ENCODE measurements at places on chromosomes 3 and 15.
A peak's percentile ranks its signal among the peaks of the same experiment; 100 is the strongest.

GRCh38 chr15:98873441-98874218 lies 134.0 kb downstream of the PGPEP1L start:
- peak; percentile 51 for DNase-seq

- DNase-seq, result no peak
Measured at GRCh38 chr3:172647823-172648222, 63.0 kb downstream of the NCEH1 start.

GRCh38 chr15:80480909-80481308 lies 76.7 kb downstream of the ARNT2 start:
- DNase-seq, result peak; percentile 77

DNA sequence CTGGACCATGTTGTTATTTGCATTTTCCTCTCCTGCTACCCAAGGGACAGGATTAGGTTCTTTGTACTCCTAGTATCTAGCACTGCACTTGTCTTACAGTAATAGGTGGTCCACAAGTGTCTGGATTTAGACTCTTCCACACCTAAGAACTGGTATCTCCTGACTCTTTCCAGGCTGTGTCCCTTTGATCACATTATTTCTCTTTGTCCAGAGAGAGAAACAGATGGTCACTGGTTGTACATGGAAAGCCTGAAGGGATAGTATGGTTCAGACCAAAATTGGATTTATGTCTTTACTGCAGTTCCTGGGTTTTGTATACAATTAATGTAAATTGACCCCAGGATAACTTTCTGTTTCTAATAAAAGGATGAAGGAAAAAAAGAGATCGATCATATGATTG lies 64.0 kb downstream of the PDE8A start:
- no peak for DNase-seq

GRCh38 chr3:32002561-32003368 lies 21.2 kb downstream of the ZNF860 start:
- no peak for DNase-seq

- DNase-seq, result no peak
Measured at GRCh38 chr3:14147066-14147435, 22.2 kb downstream of the TMEM43 start.

DNA sequence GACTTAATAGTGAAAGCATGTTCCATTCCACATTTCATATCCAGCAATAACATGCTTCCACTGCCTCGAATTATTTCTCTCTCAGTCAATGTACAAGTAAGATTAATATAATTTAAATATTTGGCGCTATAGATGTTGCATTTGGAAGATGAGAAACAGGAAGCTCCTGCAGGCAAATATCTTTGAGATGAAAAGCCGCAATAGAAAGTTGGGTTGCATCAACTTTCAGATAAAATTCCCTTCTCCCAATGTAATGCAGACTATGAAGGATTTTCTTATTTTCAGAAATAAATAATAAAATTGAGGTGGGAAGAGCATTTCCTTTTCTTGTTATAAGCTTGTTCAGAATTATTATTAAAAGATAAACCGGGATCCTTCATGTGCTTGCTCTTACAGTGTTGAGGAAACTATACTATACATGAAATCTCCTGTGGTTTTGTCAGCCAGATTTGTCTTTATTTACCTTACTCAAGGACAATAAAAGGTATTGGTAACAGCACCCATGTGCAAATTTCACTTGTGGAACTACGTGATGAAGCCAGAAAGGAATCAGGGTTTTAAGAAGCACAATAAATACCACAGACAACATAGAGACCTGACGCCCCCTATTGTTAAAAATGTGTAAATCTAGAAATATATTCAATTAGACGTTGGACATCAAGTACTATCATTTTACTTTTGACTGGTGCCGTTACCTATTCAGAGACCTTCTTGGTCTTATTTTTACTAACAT lies 307.0 kb downstream of the ARPP21 start:
- no peak for DNase-seq

DNA sequence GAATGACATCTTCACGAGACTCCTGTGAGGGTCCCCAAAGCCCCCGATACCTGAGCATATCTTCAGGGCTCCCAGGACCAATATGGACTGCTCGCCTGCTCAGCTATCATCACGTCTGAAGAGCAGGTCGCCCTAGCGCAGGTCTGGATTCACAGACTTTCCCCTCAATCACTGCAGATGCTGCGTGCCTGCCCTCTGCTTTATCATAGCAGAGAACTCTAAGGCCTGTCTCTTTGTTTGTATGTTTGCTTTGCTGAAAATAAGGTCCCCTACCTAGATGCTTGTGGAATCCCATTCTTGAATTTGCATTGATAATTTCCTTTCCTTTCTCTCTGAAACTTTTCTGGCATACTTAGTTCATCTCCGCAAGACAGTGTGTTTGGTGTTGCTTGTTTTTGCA lies 140.3 kb upstream of the NSMCE3 start:
- DNase-seq, result no peak

GRCh38 chr3:195714380-195715011 lies 6.3 kb upstream of the MUC20 start:
- no peak for DNase-seq

- peak; percentile 17 for DNase-seq
Measured at GRCh38 chr15:34987609-34988026, 469 bp downstream of the ZNF770 start.

GRCh38 chr3:3634326-3634725 lies 164.9 kb upstream of the LRRN1 start:
- DNase-seq, result no peak

DNA sequence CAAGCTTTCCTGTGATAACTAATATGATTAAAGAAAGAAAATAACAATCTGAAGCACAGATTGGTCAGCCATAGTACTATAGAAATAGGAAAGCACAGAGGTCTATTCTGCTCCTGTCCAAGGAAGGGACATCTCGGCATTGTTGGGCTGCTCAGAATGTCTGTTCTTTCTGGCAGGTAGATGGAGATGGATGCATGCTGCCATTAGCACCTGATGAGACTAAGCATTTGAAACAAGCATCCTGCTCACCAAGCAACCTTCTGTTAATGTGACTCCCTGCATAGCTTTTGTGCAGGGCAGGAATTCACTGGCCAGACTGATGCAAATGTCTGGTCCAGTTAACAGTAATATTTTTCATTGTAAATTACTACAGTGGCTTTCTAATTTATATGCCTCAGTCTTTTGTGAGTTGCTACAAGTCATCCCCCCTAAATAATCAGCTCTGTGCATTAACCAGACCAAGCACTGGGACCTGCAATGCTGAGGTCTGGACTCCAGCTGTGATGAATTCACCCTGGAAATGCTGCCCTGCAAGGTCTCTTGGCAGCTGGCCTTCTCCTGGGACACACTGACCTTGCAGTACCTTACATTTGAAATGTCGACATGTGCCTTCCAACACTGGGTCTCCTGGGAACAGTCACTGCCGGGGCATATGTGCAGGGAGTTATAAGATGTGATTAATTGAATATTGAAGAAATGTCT lies 1123.7 kb downstream of the IGSF11 start:
- DNase-seq, result no peak

GRCh38 chr15:49163678-49164077 lies 6.4 kb upstream of the GALK2 start:
- no peak for DNase-seq

DNA sequence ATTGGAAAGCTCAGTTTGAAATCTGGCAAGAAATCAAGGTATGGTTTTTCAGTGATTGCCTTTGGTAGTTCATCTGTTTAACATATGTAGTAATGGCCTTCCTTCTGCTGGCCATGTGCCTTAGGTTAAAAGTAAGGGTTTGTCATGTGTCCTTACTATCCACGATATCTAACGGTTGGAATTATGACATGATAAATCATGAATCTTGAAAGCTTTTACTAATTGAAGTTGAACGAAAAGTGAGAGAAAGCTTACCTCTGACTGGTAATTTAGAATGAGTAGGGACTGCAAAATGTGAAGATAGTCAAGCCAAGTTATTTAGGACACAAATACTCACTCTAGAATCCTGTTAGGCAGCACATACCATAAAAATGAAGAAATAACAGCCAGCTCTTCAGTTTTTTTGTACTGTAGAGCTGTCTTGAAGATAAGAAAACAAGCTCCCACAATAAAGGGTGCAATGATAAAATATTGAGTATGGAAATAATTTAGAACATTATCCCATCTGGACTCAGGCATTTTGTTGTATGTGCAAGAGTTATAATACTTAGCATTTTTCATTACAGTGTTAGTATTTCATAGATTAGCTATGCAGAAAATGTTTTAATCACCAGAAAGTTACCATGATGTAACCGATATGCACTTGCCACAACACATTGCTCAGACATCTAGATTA lies 303.4 kb downstream of the ZNF385D start:
- peak; percentile 20 for DNase-seq

DNA sequence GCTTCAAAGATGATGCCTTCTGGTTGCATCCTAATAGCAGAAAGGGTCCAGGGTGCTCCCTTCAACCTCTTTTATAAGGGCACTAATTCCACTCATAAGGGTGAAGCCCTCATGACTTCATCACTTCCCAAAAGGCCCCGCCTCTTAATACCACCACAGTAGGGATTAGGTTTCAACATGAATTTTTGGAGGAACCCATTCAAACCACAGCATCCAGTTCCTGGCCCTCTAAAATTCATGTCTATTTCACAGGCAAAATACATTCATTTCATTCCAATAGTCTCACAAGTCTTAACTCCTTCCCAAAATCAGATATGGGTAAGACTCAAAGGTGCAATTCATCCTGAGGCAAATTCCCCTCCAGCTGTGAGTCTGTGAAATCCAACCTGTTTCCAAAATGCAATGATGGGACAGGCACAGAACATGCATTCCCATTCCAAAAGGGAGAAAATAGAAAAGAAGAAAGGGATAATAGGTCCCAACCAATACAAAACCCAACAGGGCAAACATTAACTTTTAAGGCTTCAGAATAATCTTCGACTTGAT lies 124.0 kb downstream of the ATP1B3 start:
- no peak for DNase-seq

- no peak for DNase-seq
Measured at GRCh38 chr3:156743859-156744258, 69.5 kb downstream of the TIPARP start.

DNA sequence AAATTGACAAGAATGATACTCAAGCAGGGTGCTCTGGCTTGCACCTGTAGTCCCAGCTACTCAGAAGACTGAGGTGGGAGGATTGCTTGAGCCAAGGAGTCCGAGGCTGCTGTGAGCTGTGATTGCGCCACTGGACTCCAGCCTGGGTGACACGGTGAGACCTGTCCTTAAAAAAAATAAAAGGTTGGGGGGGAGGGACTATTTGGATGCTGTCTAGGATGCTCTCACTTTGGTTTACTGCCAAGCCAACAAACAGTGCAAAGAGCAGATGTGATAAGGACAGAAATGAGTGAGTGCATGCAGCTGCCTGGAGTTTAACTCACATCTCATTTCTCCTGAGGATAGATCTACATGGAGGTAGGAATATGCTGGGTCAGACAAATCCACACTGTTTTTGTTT lies 130.0 kb downstream of the FRMD4B start:
- no peak for DNase-seq

DNA sequence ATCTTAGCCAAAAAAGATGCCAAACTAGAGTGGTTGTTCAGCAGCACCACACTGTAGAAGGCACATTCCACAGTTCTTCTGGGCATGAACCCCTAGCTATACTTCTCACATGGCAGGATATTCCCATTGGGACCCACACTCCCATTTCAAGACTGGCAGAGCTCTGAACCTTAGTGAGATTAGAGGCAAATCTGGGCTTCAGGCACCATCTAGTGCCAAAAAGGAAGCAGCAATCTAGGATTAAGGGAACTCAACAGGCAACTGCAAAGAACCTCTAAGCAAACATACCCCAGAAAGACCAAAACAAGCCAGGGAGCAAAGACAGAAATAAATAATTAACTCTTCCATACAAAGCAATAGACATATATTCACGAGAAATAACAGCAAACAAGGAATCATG lies 66.2 kb downstream of the TAFA4 start:
- no peak for DNase-seq

DNA sequence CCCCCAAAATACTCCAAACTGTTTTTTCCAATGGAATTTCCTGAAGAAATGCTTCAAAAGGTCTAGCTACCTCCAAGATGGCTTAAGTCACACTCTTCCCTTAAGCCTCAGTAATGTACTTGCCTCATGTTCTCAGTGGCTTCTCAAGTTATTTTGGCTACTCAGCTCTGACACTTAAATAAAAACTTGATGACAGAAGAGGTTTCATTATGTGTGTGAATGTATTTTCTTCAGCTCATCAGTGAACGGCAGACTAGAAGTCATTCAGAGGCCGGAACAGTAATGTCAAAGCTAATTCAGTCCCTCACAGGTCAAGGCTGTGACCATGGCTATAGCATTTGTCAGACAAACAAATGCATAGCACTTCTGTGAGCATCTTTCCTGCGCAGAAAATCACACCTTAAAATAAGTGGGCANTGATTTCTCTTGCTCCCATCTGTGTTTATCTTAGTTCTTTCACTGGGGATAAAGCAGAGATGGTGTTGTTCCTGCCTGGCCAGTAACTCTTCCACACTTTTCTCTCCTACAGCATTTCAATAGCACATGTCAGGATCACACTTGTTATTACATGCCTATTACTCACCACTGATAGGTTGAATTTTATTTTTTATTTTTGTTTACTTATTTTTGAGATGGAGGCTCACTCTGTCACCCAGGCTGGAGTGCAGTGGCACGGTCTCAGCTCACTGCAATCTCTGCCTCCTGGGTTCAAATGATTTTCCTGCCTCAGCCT lies 68.5 kb upstream of the PLCL2 start:
- DNase-seq, result no peak

DNA sequence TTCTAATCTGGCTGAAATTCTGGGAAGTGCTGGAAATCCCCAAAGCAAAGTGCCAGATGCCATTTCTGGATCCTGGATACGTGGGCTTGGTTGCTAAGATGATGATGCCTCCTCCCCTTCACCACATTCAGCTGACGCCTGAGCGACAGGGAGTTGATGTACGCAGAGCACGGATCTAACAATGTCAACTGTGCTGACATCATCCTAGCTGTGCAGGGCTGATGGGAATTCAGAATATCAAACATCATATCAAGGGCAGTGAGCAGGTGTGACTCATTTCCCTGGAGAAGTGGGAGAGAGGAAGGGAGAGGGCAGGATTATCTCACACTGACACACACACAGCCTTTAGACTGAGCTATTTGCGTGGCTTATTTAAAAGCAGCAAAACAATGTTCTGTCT lies 92.6 kb upstream of the ZBTB20 start:
- peak; percentile 70 for DNase-seq

GRCh38 chr15:94582368-94582767 lies 351.0 kb downstream of the MCTP2 start:
- no peak for DNase-seq

DNA sequence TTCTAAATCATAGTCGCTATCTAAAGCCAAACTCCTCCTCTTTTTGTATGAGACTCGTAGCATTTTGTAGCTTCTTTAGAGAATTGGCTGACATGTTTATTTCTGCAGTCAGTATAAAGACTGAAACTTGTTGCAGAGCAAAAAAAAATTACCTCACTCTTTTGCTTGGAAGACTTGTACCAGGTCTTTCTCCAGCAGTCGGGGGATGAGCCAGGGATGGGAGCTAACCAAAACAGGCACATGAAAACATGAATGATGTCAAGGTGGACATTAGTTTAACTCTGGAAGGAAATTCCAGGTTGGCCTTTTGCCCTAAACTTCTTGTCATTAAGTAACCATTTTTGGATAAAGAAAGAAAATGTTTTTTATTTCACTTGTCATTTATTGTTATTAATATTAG lies 47.0 kb upstream of the SCAANT1 start:
- no peak for DNase-seq

GRCh38 chr3:115616461-115616860 lies 6.8 kb upstream of the GAP43 start:
- DNase-seq, result no peak

- DNase-seq, result peak; percentile 51
Measured at GRCh38 chr15:82129761-82130160, 83.9 kb upstream of the MEX3B start.
